ENCODE measurements at places on chromosomes 6 and 20. TPM values are rescaled to one million over a fixed set of nuclear protein-coding genes. Genes with fewer than 3 reads are reported as not detected.

The MYH7B gene
- total RNA-seq: 3.9 TPM

The HMGN4 gene
- 48.9 TPM for total RNA-seq

The TTLL9 gene
- total RNA-seq: 3.1 TPM

The KIFC1 gene
- total RNA-seq: 0.42 TPM

GRCh38 chr20:3814928-3815495 lies 5.3 kb upstream of the AP5S1 start:
- no peaks in the 10 kb centered on the region for H3K36me3 ChIP-seq
- H3K27ac ChIP-seq: no peak overlapping the region
- no peaks in the 10 kb centered on the region for H3K27me3 ChIP-seq
- H3K4me3 ChIP-seq: no peak overlapping the region
- DNase-seq: no peak
- peaks cover 40% of the 10 kb centered on the region for H3K4me1 ChIP-seq

The LTV1 gene
- total RNA-seq: 28.7 TPM

The FARS2 gene
- 16.4 TPM for total RNA-seq

DNA sequence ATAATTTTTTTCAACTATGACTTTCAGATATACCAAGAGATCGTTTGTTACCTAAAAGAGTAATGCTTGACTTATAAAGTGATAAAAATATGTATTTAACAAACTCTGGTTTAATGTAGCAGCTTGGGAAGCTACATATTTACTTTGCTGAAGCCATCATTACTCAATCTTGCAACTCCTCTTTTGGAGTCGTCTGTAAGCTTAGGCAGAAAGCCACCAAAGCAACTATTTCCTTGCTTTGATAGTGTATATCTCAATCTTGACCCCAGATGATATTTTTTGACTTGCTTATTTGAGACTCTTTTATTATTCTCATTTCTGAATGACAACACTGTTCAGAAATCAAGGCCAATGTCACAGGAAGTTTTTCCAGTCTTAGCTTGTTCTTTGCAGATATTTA lies 183.0 kb downstream of the SAMD5 start:
- no peak overlapping the region for H3K27ac ChIP-seq
- no peaks in the 10 kb centered on the region for H3K27me3 ChIP-seq
- H3K36me3 ChIP-seq: no peaks in the 10 kb centered on the region
- no peak for DNase-seq
- no peaks in the 10 kb centered on the region for H3K4me1 ChIP-seq
- no peak overlapping the region for H3K4me3 ChIP-seq

DNA sequence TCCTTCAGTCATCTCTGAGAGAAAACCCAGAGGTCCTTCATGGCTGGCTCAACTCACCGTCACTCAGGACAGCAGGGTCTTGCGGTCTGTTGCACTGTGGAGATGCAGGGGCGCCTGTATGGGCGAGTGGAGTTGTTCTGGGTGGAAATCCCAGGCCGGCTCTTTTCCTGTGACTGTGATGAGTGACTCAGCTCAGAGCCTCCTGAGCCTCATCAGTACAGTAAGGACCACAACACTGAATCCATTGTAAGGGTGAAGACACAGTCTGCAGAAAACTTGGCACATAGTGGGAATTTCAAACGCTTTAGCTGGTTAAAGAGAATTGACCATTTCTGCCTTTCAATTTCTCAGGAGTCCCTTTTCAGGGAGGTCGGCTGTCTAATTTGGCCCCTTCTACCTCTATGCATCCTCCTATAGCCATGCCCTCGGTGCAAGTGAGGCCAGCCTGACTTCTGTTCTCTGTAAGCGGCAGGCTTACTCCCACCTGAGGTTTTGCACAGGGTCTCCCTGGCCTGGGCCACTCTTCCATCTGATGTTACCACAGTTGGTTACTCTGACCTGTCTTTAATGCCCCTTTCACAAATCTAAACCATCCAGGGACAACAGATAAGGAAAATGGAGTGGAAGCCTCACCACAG lies 35.5 kb upstream of the TBXT start:
- H3K36me3 ChIP-seq: no peaks in the 10 kb centered on the region
- H3K27me3 ChIP-seq: no peaks in the 10 kb centered on the region
- H3K27ac ChIP-seq: no peak overlapping the region
- no peak overlapping the region for H3K4me3 ChIP-seq
